Dermis microvascular lymphatic vessel endothelial cell (primary cell): ENCODE measurements at places on chromosomes 16 and 17. TPM values are rescaled to one million over a fixed set of nuclear protein-coding genes. Genes with fewer than 3 reads are reported as not detected.

GINS2 gene
- total RNA-seq: 3.4 and 6.2 TPM in 2 replicates

TEPSIN gene
- 6.5 and 9.2 TPM in 2 replicates for total RNA-seq

AIPL1 gene
- not detected in 2 replicates for total RNA-seq

HIRIP3 gene
- 4.4 and 5.6 TPM in 2 replicates for total RNA-seq

DPEP2 gene
- total RNA-seq: 4.1 and 25.5 TPM in 2 replicates

ZNF778 gene
- total RNA-seq: 8.1 and 11.9 TPM in 2 replicates

TADA2A gene
- 11.9 and 13.4 TPM in 2 replicates for total RNA-seq

LYZL6 gene
- not detected in 2 replicates for total RNA-seq

FAM171A2 gene
- 3.9 and 6.6 TPM in 2 replicates for total RNA-seq

EPOP gene
- 0.76 and 0.90 TPM in 2 replicates for total RNA-seq

TMEM235 gene
- total RNA-seq: under 0.01 and 0.51 TPM in 2 replicates

OR1E1 gene
- not detected in 2 replicates for total RNA-seq

CSHL1 gene
- total RNA-seq: not detected in 2 replicates

TP53TG3B gene
- not detected in 2 replicates for total RNA-seq

AANAT gene
- total RNA-seq: not detected in 2 replicates

FBXL16 gene
- total RNA-seq: under 0.01 TPM in 2 replicates

ASB16 gene
- not detected in 2 replicates for total RNA-seq

GDPD3 gene
- total RNA-seq: 0.51 and 1.4 TPM in 2 replicates

PIMREG gene
- total RNA-seq: 8.2 and 21.7 TPM in 2 replicates

NPIPB9 gene
- 0.77 and 1.3 TPM in 2 replicates for total RNA-seq

DYNLRB2 gene
- total RNA-seq: not detected in 2 replicates

TEKT5 gene
- total RNA-seq: not detected in 2 replicates

MYH3 gene
- total RNA-seq: under 0.01 and 0.25 TPM in 2 replicates

CD300LB gene
- not detected in 2 replicates for total RNA-seq

ZNF594 gene
- total RNA-seq: 1.9 and 2.8 TPM in 2 replicates

GUCY2D gene
- not detected in 2 replicates for total RNA-seq

TMEM238L gene
- not detected in 2 replicates for total RNA-seq

GPR179 gene
- not detected in 2 replicates for total RNA-seq

DEXI gene
- total RNA-seq: 26.6 and 39.8 TPM in 2 replicates

NPTX1 gene
- total RNA-seq: under 0.01 and 0.13 TPM in 2 replicates

PTX4 gene
- under 0.01 and 0.13 TPM in 2 replicates for total RNA-seq

DUSP14 gene
- 21.1 and 23.5 TPM in 2 replicates for total RNA-seq

MYH13 gene
- not detected in 2 replicates for total RNA-seq

SLC47A1 gene
- total RNA-seq: 0.63 and 1.7 TPM in 2 replicates

CHST5 gene
- total RNA-seq: 0.13 TPM in 1 of 2 replicates, not detected in the other

CDR2L gene
- 7.2 and 10.2 TPM in 2 replicates for total RNA-seq

TBC1D3D gene
- 0.13 TPM in 1 of 2 replicates, not detected in the other for total RNA-seq

CDRT15L2 gene
- total RNA-seq: not detected in 2 replicates

ACSM2A gene
- total RNA-seq: under 0.01 and 0.13 TPM in 2 replicates

NTN1 gene
- total RNA-seq: 1.0 and 2.9 TPM in 2 replicates

TMC8 gene
- 0.13 and 0.25 TPM in 2 replicates for total RNA-seq

HAS3 gene
- 1.0 and 7.6 TPM in 2 replicates for total RNA-seq

IGSF6 gene
- under 0.01 TPM in 1 of 2 replicates, not detected in the other for total RNA-seq

CCT6B gene
- total RNA-seq: 0.39 and 0.63 TPM in 2 replicates

ATP1B2 gene
- total RNA-seq: not detected in 2 replicates

PRR11 gene
- total RNA-seq: 4.0 and 12.2 TPM in 2 replicates
